GM04504 (cell line): ENCODE measurements at places on chromosomes 3 and 15.

GRCh38 chr15:87779746-87780145, 476.8 kb downstream of the NTRK3 start:
- DNase-seq, result no peak

- no peak for DNase-seq
These were observed 91.1 kb downstream of the MSL2 start for GRCh38 chr3:136105044-136105443.

GRCh38 chr15:80619680-80620079, 75.4 kb upstream of the ABHD17C start:
- no peak for DNase-seq

- DNase-seq, result peak; percentile 35
These were observed 163.2 kb downstream of the B3GALNT1 start for GRCh38 chr3:160941885-160942494.

- no peak for DNase-seq
These were observed 255.0 kb upstream of the ROPN1 start for GRCh38 chr3:124246949-124247348.
